ENCODE measurements at places on chromosomes 1 and 21.

DNA sequence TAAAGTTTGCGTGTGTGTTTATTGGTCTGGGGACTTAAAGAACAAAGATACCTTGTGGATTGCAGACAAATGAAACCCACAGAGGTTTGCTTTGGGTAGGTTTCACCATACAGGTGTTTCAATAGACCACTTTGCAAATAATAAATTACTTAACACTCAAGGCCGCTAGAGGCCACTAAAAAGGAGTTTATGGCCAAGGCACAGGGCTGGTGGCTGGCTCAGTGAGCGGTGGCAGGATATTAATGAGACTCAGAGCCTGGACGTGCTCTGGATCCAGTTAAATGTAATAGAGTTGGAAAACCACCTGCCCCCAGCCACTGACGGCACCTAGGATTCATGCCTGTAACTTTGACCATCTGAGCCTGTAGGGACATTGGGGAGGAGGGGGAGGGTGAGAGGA is 44.5 kb downstream of the LRRC38 start:
- DNase-seq, result no peak

DNA sequence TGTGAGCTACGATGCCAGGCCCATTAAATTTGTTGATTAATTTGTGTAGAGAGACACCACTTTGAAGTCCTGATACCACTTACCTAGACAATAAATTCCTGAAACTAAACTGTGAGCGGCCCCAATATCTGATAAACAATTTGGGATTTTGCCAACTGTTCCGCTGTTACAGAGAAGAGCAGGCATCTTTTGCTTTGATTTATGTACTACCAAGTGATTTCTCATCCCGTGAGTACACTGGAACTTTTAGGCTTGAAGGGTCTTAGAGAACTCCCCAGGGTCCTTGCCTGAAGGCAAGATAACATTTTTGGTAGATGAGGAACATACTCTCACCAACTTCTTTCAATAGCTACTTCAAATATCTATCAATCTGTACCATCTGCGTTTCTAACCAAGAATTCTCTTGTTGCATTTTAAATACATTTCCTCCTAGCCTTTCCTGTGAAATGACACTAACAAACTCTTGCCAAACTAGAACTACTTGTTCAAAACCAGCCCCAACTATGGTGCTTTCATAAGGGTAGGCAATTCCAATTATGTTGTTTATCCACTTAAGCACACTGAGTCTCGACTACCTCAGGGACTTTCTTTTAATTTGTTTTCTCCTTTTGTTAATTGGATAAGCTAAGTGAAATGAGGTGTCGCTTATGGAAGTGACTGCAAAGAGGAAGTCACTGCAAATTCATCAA is 23.2 kb upstream of the SLC30A1 start:
- DNase-seq, result no peak

DNA sequence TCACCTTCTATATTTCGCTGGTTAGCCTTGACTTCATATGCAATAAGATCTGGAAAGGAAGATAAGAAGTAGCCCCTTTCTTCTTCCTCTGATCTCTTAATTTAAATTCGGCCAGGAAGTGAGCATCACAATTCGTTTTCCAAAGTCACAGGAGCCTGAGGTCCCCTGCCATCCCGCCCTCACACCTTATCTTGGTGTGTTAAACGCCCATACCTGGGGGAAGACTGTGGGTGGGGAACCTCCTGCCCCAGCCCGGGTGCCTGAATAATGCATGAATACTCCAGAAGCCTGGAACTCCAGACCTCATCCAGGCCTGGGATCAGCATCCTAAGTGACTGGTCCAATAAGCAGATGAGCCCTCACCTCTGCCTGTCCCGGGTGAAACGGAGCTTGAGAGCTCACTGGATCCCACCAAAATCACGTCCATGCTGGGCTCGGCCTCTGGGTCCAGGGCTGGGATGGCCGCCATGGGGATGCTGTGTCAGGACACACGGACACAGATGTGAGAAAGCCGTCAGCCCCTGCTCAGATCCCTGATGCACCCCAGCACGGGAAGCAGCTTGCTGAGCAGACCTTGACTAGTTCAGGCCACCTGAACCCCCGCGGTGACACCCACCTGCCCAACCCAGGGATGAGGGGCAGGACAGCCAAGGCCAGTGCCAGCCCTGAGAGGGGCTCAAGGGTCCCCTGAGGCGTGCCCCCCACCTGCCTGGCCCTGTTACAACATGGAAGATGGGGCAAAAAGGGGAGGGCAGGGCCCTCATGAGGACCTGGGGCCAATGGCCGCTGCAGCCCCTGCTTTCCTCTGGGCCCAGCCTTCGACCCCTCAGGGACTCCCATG is 686 bp downstream of the DNMT3L start:
- no peak for DNase-seq

DNA sequence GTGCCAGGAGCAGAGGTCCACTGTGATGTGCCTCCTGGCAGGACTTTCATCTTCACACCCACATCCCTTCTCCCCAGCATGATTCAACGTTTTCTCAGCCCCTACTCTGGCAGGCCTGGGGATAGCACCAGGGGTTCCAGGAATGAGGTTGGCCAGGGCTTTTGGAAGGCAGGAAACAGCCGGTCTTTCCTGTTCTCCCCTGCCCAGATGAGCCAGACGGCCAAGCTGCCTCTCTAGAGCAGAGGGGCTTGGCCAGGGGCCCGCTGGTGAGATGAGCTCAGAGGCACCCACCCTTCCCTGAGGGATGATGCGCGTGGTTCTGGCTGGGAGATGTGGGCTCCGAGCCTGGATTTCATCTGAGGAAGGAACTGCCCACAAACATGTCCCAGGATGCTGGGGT is 4.3 kb upstream of the MFAP2 start:
- DNase-seq, result no peak

All from CD4-positive, alpha-beta T cell treated with Interleukin-2 at 100 ng/mL for 4 hours (primary cell).